ENCODE measurements at places on chromosomes 6 and 20.
A peak's percentile ranks its signal among the peaks of the same experiment; 100 is the strongest.

GRCh38 chr6:35669451-35670045, 19.2 kb downstream of the FKBP5 start:
- no peak for DNase-seq

DNA sequence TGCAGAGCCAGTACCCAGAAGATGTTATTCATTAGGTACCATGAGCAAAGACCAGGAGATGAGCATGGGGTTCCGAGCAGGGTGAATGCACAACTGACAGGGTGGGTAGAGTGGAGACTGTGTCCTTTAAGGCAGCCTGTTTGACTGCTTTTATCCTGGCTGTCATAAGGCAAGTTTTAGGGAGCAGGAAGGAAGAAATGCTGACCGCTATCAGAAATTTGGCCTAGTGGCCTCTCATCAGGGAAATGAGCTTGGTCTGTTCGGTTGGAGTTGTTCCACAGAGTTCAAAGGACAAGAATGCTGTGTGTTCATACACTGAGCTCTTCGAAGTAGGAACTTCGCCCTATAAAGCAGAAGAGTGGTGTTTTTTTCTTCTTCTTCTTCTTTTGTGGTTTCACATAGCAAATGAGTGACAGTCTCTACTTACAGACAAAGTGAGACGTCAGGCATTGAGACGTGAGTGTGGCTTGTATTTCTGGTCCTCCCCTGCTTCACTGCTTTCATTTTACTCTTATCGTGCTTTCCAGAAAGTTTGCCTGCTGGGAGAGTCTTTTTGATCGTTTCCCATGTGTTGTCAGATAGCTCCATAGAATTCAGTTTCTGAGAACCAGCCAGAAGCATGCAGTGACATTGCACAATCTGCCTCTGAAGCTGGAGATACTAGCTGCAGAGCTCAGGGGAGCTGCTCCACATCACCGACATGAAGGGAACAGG, at the start of gene CASS4:
TSS of gene CASS4 (plus strand) at position 502 of the 714 bp plus-strand sequence. CDS start at position 701, 199 bp downstream.
- DNase-seq: peak; percentile 51

DNA sequence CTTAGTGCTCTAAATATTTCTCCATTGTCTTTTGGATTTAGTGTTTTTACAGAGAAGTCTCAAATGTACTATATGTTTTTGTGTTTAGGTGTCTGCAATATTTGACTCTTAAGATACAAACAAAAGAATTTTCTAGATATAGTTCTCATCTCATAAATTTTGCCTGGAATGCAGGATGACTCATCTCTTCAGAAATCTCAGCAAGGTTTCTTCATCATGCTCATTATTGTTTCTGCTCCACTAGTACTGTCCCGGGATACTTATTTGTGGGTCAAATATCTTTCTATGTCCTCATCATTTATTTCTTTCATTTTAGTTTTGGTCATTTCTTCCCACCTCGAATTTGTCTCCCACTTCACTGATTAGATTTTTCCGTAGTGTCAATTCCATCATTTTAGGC, 9.5 kb downstream of the AHI1 start:
- no peak for DNase-seq

- DNase-seq: no peak
Measured at GRCh38 chr20:58864346-58864745, 11.8 kb downstream of the GNAS start.

GRCh38 chr6:22638320-22638719, 69.0 kb downstream of the HDGFL1 start:
- no peak for DNase-seq

DNA sequence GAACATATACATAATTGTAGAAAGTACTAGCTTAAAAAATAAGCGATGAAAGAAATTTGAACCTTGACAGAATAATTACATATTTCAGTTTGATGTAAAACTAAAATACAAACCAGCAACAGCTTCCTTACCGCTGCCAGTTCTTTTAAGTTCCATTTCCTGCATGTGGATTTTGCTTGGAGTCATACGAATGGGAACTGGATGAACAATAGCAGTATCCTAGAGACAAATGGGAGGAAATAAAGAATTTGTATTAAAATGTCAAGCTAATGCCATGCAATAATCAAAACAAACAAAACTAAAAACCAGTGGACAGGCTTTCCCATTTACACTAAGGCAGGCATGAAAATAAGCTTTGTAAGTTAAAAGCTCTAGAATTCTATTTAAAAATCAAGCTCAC, 67.1 kb downstream of the REPS1 start:
- DNase-seq: no peak

- no peak for DNase-seq
Measured at GRCh38 chr6:139367810-139368351, 6.6 kb downstream of the CITED2 start.

- DNase-seq: no peak
Measured at GRCh38 chr6:122779667-122780066, at the start of gene FABP7. FABP7 (plus strand) TSS chr6:122779716; CDS start chr6:122779795, 79 bp downstream.

DNA sequence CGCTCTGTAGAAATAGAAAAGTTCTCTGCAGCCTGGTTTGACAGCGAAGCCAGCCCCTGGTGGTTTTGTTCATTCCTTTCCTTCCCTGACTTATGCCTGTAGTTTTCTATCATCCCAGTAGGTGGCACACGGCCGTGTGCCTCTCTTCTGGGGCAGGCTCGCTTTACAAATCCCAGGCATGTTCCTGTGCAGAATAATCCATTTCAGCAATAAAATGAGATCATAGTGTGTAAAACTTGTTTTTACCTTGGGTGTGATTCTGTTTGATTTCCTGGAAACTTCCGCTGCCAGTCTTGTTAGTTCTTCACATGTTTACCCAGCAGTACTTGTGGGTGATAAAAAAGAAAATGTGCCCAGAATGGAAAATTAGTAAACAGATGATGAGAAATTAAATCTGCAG, 7.4 kb upstream of the INSM1 start:
- no peak for DNase-seq

GRCh38 chr6:74073429-74073828, 377.4 kb downstream of the CD109 start:
- DNase-seq: no peak

GRCh38 chr20:8777911-8778310, 291.0 kb upstream of the PLCB4 start:
- DNase-seq: no peak

- DNase-seq: no peak
Measured at GRCh38 chr6:159004592-159004991, 4.6 kb upstream of the RSPH3 start.

DNA sequence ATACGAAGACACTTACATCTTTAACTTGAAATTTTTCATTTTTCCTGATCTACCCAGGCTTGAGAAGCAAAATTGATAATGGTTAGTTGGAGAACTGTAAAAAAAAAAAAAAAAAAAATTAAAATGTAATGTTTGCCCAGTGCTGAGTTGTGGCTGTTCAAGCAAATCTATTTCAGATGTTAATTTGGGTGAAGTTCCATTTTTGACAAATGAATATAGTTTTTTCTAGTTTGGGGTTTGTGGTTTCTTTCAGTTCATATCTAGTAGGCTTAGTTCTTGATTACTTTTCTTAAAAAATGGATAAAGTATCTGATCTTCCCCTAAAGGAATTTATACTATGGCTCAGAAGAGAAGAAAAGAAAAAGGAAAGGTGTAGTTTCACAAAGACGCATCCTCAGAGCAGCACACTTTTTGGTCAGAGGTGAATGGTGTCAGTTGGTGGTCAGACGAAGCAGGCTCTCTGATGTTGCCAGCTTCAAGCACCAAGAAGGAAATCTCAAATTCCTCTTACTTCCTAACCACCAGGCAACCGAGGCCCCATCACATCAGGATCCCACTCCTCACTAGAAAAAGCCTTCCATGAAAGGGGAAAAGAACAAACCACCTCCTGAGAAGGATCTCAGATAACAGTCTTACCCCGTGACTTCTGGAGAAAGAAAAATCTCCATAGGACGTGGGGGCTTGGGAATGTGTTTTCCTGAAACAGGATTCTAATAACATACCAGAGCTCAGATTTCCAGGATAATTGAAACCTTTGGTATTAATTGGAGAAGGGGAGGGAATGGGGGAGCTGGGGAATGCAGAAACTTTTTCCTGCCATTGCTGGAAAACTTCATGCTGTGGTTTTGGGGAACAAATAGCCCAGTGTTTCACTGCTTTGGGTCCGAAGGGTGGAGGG, 396.2 kb downstream of the CD83 start:
- DNase-seq: no peak

DNA sequence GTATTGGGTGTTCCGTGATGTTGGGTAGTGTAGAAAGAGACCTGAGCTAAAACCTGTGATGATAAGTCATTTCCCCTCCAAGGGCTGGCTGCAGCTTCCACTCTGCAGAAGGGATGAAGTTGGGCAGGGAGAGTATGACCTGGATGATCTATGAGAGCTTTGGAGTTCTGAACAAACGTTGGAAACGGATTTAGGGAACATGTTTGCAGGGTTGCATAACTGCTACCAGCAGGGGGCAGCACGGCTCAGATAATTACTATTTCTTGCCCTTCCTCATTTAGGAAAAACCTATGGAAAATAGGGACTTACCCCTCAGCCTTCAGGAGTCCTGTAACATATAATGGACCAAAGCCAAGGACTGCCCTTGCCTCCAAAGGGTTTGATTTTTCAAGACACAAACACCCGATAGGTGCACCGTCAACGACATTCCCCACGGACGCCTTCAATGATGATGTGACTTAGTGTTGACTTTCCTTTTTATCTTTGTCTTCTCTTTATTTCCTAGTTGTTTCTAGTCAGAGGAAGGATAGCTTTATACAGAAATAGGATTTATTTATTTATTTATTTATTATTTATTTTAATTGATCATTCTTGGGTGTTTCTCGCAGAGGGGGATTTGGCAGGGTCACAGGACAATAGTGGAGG, 164.9 kb upstream of the SASH1 start:
- DNase-seq: no peak

GRCh38 chr20:21509079-21509596, 4.7 kb downstream of the NKX2-2 start:
- no peak for DNase-seq

- DNase-seq: no peak
Measured at GRCh38 chr6:109033655-109034054, 61.0 kb downstream of the SESN1 start.

DNA sequence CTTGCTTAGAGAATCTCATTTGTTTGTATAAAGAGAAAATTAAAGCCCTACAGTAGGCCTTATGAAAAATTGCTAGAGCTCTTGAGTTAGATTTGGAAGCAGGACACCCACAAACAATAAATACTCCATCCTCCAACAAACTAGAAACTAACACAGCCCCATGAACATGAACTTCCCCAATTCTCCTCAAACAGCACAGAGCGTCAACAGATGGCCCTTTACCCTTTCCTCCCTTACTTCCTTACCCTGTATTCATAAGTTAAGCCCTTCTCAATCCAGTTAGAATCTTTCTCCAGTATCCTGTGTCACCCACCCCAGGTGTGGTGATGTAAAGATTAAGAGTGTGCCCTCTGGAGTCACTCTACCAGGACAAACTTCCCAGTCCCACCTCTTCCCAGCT, 113.7 kb downstream of the UNC5CL start:
- no peak for DNase-seq

DNA sequence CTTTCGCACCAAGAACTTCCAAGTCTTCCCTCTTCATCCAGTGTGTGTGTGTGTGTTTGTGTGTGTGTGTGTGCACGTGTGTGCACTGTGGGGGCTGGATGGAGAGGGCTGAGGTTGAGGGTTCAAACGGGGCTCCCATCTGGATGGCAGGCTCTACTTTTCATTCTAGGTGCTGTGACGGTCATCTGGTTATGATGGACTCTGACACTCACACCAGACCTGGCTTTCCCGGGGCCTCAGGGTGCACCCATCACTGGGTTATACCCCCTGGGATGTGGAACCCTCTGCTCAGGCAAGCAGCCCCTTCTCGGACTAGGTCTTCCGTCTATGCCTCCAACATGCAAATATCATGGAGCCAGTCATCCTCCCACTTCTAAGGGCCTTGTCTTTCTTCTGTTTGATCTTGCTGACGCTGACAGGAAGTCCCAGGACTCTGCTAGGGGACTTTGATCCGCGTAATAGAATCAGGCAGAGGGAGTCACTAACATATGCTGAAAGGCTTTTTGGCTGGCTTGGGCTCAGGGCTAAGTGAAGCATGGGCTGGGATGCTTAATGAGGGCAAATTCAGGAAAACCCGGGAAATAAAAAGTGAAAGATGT, 313.6 kb downstream of the CDC5L start:
- no peak for DNase-seq

GRCh38 chr20:41992481-41992880, 374.3 kb upstream of the CHD6 start:
- DNase-seq: no peak

DNA sequence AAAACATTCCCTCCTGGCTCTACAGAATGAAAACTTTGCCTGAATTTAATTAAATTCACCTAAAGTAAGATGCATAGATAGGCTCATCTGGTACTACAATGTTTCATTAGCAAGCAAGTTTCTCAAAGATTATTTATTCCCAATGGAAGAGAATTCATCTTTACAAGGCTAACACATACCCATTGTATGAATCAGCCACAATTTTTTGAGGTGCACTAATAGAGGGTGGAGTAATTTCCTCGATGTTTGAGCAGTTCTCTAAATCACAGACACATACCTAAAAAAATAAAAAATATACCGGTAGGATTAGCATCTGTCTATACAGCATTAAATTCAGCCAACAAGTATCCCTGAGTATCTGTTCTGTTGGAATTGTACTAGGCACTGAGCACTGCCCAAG, 32.7 kb downstream of the ROS1 start:
- no peak for DNase-seq

- DNase-seq: no peak
Measured at GRCh38 chr6:152218887-152219286, 411.4 kb downstream of the ESR1 start.

GRCh38 chr6:160161647-160161986, 40.0 kb downstream of the SLC22A1 start:
- DNase-seq: no peak

DNA sequence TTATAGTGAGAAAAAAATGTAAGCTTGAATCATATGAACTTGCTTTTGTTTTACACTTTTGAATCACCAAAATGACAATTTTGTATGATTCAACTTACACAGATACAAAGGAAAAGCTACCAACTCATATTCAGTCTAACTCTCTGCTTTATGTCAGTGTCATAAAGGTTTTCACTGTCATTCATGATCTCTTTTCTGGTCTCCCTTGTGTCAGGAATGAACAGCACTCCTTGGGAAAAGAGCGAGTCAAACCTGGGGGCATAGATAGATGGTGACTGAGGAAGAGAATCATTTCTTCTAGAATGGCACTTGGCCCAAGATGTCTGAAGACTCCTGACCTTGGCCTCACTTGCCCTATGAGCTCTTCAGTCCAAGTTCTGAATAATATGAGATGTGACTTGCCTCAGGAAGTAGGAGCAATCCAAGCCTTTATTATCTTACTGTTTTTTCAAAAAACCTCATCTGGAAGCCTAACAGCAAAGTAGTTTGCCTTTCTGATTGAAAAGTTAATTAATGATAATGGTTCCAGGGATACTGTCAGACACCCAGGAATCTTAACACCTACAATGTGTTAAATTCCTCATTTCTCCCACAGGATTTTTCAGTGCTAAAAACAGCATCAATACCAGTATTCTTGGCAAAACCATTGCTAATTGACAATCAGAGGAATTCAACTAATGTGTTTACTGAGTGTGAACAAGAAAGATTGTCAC, 270.0 kb upstream of the HSF2 start:
- no peak for DNase-seq

DNA sequence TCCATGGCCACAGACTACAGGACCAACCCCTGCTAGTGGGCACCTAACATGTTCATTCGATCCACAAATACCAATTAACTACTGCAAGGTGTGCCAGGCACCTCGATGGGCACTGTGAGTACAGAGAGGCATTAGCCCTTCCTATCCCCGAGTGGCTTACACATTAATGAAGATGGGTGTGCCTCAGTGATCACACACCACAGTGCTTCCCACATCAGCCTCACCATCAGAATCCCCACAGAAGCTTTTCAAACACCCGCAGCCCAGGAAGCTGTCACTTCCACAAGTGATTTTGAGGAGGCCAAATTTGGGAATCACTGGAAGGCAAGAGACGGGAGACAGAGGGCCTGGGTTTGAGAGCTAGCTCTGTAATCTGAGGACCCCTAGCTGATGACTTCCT, 23.7 kb downstream of the EZR start:
- no peak for DNase-seq

All from T-helper 1 cell (primary cell).